ENCODE measurements at places on chromosomes 16 and 17.

DNA sequence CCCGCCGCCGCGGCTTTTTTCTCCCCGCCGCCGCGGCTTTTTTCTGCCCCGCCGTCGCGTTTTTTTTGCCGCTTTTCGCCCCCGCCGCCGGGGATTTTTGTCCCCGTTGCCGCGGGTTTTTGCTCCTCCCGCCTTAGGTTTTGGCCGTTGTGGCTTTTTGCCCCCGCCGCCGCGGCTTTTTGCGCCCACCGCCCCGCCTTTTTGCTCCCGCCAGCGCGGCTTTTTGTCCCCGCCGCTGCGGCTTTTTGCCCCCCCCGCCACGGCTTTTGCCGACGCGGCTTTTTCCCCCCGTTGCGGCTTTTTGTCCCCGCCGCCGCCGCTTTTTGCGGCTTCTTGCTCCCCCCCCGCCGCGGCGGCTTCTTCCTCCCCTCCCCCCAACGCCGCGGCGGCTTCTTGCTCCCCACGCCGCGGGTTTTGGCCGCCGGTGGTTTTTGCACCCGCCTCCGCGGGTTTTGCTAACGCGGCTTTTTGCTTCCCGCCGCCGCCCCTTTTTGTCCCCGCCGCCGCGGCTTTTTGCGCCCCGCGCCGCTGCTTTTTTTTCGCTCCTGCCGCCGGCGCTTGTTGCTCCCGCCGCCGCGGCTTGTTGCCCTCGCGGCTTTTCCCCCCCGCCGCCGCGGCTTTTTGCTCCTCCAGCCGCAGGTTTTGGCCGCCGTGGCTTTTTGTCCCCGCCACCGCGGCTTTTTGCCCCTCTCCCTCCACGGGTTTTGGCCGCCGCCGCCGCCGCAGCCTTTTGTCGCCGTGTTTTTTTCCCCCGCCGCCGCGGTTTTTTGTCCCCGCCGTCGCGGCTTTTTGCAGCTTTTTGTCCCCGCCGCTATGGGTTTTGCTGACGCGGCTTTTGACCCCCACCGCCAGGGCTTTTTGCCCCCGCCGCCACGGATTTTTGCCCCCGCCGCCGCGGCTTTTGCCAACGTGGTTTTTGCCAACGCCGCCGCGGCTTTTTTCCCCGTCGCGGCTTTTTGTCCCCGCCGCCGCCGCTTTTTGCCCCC is 150.3 kb downstream of the KCNJ18 start:
- no peak for DNase-seq

DNA sequence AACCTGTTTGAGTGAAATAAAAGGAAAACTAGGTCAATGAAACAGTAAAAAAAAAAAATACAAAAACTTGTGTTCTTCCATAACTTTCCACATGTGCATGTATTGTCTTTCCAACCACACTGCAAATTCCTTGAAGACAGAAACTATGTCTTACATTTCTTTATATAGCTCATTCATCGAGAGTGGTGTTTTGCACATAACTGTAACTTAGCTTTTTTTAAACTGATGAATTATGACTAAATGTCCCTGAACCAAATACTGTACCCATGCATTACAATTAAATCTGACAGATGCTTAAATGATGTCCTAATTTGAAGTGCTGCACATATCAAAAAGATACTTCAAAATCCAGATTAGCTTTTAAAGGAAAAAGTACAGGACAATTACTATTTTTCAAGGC is 50.1 kb downstream of the BRIP1 start:
- DNase-seq = no peak

- peak; percentile 44 for DNase-seq
Observed at GRCh38 chr17:81926451-81927151, 934 bp downstream of the MAFG start.

GRCh38 chr16:12095275-12096156 is 119.0 kb downstream of the SNX29 start:
- peak; percentile 44 for DNase-seq

- DNase-seq = no peak
Observed at GRCh38 chr17:78997231-78997741, 12.3 kb downstream of the CANT1 start.

- no peak for DNase-seq
Observed at GRCh38 chr17:48176471-48176855, 68.9 kb downstream of the SNX11 start.

GRCh38 chr17:56057869-56058268 is 95.4 kb upstream of the ANKFN1 start:
- no peak for DNase-seq

DNA sequence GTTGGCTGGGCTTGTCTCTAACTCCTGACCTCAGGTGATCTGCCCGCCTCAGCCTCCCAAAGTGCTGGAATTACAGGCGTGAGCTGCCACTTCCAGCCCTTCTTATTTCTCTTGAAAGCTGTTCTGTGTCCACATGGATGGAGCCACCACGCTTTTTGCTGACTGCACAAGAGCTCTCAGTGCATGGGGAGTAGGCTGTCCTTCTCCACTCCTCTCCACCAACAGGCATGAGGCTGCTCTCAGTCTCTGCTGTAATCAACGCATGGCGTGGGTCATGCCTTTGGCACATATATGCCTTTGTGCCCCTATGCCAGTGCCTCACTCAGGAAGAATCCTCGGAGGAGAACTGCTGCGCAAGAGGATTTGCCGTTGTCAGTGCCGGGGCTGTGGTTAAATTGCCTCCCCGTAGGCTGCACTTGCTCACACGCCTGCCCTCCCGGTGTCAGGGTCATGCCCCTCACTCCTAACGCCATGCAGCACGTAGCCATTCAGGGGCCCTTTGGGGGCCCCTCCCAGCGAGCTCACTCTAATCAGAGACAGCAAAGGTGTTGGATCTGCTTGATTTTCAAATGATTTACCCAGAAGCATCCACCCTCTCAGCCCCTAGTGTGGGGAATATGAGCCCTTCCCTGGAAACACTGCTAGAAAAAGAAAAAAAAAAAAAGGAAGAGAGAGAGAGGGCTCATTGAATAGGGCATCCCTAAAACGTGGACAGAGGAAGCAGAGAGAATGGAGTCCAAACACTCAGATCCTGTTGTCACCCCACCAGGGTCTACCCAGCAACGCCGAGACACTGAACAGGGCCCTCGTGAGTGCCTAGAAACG is 47.5 kb upstream of the ZCCHC14 start:
- DNase-seq = no peak

DNA sequence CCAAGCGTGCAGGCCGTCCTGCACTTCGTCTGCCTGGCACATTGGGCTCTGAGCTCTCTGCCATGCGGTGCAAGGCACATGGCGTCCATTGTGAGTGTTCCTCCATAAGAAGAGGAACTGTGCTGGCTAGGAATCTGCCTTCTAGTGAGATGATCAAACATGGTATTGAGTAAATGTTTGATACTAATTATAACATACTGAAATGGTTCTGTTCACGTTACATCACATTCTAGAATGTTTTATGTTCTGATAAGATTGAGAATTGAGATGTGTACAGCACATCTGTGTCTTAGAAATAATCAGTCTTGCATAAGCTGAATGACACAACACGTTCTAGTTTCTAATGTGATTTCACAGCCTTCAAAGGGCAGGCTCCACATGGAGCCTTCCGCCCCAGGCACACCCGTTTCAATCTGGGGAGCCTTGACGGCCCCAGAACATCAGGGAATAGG is 42.9 kb downstream of the USP10 start:
- DNase-seq = no peak

- DNase-seq = no peak
Observed at GRCh38 chr17:53032861-53033271, 789.9 kb upstream of the KIF2B start.

DNA sequence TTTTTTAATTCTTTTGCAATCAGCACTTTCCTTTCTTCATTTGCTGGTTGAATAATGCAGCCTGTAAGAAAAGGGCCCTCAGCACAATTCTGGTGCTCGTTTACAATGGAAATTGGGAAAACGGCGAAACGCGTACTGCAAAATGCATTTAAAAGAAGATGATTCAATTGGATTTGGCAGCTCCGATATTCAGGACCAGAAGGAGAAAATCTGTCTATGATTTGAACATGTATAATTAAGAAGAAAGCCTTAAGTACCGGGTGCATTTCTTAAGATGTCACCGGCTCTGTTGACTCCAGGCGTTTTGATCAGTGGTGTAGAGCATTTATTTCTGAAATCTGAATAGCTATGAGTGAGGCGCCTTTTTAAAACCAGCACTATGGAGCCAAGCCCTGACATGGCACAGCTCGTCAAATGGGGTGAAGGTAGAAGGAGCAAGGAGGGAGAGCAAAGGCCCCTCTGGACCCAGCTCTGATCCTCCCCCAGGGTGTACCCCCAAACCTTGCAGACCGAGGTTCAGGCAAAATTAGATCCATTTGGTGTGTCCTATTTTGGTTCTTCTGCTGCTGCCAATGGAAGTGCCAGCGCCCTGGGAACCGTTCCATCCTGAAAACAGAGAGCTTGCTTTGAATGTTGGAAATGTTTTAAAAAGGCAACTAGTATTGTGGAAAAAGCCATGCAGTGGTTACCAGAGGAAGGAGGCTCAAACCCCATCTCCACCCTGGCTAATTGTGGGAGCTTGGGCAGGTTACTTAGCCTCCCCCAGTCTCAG is 161.4 kb upstream of the RPL38 start:
- no peak for DNase-seq

GRCh38 chr17:41967141-41967920 is 736 bp downstream of the CNP start:
- peak; percentile 9 for DNase-seq

GRCh38 chr17:36501351-36501750 is 14.9 kb downstream of the ZNHIT3 start:
- no peak for DNase-seq

DNA sequence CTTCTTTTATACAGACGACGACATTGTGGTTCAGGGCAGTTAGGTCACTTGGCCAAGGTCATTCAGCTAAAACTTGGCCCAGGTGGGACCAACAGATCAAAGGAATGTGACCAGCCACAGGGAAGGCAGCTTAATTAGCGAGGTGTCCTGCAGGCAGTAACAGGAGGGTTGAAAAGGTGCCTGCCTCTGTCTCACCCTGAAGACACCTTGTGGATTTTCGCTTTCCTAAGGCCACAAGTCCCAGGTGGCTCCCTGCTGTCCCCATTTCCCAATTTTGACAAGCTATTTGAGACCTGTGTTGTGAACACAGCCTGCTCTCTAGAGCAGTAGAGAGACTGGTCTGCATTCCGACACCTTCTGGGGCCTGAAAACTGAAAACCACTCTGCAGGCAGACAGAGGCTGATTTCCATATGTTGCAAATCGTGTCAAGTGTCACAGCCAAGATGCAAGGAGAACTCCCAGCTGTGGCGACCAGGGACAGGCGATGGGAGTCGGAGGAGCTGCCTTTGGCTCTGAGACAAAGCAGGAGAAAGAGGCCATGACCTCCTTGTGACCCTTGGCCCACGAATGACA is 593.1 kb upstream of the CDH5 start:
- no peak for DNase-seq

GRCh38 chr16:76455257-76455656 is 178.1 kb downstream of the CNTNAP4 start:
- no peak for DNase-seq

DNA sequence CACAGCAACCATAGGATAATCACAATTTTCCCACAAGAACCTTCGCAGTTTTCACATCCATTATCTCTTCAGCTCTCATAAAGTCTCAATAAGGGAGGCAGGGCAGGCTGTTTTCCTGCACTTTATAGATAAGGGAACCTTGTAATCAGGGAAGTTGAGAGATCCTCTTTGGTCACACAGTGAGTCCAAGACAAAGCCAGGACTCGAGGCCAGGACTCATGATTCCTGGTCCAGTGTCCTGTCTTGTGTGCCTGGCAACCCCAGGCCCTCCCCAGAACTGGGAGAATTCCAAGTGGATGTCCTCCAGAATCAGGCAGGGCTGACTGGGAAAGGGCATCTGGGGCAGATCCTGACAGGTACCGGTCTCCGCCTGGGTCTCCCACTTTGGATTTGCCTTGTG is 23.1 kb upstream of the PHF12 start:
- no peak for DNase-seq

- DNase-seq = no peak
Observed at GRCh38 chr17:8018436-8018835, 16.0 kb downstream of the GUCY2D start.

- no peak for DNase-seq
Observed at GRCh38 chr16:70294385-70295025, 4.5 kb upstream of the DDX19B start.
